ENCODE measurements at places on chromosomes 12 and 14.
A peak's percentile ranks its signal among the peaks of the same experiment; 100 is the strongest.

- no peak overlapping the region for H3K27ac ChIP-seq
- H3K4me1 ChIP-seq, result peaks cover 5% of the 10 kb centered on the region
- DNase-seq, result no peak
- no peak overlapping the region for H3K4me3 ChIP-seq
- H3K36me3 ChIP-seq, result no peaks in the 10 kb centered on the region
Observed at GRCh38 chr14:51008446-51008845, 64.2 kb upstream of the PYGL start.

- H3K27me3 ChIP-seq, result peaks cover 10% of the 10 kb centered on the region
- peaks cover 9% of the 10 kb centered on the region for H3K4me1 ChIP-seq
- H3K36me3 ChIP-seq, result no peaks in the 10 kb centered on the region
- DNase-seq, result peak; percentile 69
- H3K4me3 ChIP-seq, result no peak overlapping the region
- H3K27ac ChIP-seq, result no peak overlapping the region
Observed at GRCh38 chr14:58746261-58746660, 108.5 kb downstream of the DACT1 start.

DNA sequence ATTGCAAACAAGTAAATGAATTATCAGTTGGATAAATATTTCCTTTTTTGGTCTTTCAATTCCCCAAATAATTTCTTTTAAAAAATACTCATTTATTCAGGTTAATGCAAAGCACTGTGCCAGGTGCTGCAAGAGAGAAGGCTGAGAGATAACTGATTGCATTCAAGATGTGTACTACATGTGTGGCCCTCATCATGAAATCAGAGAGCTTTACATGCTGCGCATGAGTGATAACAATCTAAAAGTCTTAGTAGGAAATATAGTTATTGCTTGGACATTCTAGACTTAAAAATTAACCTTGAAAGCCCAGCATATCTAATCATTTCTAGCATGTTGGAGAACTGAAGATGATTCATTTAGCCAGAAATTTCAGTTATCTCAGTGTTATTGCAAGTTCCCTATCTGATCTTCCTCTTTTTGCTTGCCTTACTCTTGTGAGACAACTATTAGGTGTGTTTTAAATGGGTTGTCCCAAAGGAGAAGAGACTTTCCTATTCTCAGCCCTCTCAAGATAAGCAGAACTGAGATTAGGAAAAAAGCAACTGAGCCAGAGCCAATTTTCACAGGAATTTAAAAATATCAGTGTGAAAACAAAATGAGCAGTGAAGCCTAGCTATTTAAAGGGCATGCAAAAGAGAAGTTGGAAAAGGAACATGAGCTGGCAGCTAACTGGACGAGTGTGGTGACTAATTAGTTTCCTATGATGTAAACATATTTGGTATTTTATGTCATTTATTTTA lies 60.9 kb downstream of the PLEKHA5 start:
- H3K4me1 ChIP-seq, result peaks cover 6% of the 10 kb centered on the region
- H3K4me3 ChIP-seq, result no peak overlapping the region

GRCh38 chr12:63968673-63969072 lies 124.2 kb downstream of the SRGAP1 start:
- DNase-seq, result no peak
- peaks cover 8% of the 10 kb centered on the region for H3K4me1 ChIP-seq
- H3K36me3 ChIP-seq, result peaks cover 3% of the 10 kb centered on the region
- H3K4me3 ChIP-seq, result no peak overlapping the region

GRCh38 chr14:19828314-19828713 lies 24.7 kb downstream of the OR4N2 start:
- H3K27ac ChIP-seq, result no peak overlapping the region
- no peaks in the 10 kb centered on the region for H3K4me1 ChIP-seq
- H3K36me3 ChIP-seq, result no peaks in the 10 kb centered on the region
- no peak for DNase-seq
- H3K27me3 ChIP-seq, result no peaks in the 10 kb centered on the region

GRCh38 chr12:81095501-81096232 lies 17.8 kb downstream of the ACSS3 start:
- no peaks in the 10 kb centered on the region for H3K4me1 ChIP-seq
- DNase-seq, result peak; percentile 34
- peak overlapping the region; percentile 64 for H3K4me3 ChIP-seq
- no peak overlapping the region for H3K27ac ChIP-seq

- no peak overlapping the region for H3K4me3 ChIP-seq
- no peak overlapping the region for H3K27ac ChIP-seq
- H3K4me1 ChIP-seq, result no peaks in the 10 kb centered on the region
- DNase-seq, result no peak
Observed at GRCh38 chr12:58163021-58163420, 221.7 kb downstream of the ATP23 start.

Measured in mesenchymal stem cell (in vitro differentiated cells and primary cell).